HFF-Myc (cell line): ENCODE measurements at places on chromosomes 2 and 18.

DNA sequence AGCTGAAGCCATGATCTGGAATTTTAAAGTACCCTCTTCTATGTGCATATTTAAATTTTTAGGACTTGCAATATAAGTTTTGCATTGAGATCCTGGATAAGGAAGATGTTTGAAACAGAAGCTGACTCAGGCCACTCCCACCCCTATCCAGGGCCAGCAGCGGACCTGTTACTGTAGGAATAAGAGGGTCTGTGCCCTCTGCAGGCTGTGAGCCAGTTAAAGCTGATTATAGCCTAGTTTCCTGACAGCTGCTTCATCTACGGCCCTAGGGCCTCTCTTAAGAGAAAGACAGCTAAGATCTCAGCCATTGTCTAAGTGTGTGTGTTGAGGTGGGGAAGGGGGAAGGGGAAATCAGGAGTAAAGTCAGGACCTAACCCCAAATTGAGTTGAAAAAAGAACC, 234.0 kb downstream of the HAUS1 start:
- DNase-seq: no peak

DNA sequence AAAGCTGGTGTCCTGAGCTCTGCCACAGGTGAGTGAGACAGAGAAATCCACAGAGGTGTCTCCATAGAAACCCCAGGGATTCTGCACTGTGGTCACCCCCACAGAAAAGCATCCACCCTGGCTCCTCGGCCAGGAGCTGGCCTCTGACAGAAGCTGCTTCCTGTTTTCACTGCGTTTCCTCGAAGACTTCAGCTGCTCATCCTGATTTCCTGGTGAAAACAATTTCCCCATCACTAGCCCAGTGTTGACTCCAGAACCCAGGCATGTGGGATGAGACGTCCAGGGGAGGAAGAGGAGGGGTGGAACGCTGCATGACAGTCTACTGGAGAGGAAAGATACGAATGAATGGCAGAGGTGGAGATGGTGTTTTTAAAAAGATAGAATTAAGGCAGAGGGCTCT, 60.3 kb upstream of the GPR45 start:
- DNase-seq: no peak

- DNase-seq: no peak
These were observed 49.0 kb upstream of the TMEM18 start for GRCh38 chr2:726169-726568.

DNA sequence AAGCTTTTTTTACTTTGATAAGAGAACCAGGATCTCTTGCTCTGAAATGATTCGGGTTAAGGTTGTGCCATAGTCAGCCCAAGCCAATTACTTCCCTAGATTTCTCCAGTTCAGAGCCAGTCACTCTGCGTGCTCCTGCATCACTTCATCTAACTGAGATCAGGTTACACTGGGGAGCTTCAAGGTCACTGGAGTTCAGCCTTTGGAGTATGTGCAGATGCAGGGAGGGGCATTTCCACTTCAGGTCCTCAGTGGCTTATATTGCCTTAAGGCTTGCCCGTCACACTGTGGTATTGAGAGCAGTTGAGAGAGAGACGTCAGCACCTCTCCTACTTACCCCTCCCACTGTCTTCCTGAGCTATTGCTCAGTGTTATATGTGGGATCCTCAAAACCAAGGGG, 317.8 kb downstream of the EPHA4 start:
- DNase-seq: no peak

DNA sequence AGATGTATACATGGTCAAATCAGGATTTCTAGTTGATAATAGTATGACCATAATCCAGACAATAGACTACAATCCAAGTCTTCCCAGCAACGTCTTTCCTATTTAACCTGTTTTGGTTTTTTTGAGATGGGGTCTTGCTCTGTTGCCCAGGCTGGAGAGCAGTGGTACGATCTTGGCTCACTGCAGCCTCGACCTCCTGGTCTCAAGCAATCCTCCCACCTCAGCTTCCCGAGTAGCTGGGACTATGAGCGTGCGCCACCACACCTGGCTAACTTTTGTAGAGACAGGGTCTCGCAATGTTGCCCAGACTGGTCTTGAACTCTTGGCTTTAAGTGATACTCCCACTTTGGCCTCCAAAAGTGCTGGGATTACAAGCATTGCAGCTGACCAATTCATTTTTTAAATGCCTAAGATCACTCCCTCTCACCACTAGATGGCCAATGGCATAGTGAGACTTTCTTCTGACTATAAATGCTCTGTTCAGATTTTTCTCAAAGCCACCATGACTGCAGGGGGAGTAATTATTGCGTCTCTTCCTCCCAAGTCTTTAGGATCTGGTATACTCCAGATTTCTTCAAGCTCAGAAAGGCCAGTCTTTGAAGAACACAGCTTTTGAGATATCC, 47.6 kb downstream of the HNRNPLL start:
- DNase-seq: no peak

DNA sequence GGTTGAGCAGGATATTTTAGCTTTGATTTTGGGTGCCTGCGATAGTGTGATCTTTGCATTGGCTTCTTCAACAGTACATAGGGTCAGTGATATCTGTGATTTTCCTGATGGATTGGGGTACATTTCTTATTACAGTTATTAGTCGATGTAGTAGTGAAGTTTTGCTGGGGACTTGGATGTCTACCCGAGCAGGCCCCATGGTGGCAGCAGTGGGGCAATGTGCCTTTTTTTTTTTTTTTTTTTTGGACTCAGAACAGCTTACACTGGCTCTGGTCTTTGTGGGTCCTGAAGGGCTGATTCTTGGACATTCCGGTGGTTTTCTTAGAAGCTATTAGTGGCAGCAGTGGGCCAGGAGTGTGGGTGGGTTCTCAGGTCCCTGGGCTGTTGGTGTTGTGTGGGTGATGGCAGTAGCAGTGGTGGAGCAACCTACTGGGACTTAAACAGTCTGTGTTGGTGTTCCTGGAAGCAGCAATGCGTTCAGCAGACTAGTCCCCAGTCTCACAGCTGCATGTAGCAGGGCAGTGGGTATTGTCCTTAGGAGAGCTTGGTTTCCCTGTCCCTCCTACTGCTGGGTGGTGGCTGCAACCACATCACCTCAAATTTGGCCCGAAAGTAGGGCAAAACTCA, 53.7 kb upstream of the SLC4A10 start:
- DNase-seq: no peak
